Activated T-helper 9 cell treated with anti-CD3 and anti-CD28 coated beads, Interleukin-2, amount 50 U/mL, for 16 hours (primary cell): ENCODE measurements at places on chromosomes 4 and X.

DNA sequence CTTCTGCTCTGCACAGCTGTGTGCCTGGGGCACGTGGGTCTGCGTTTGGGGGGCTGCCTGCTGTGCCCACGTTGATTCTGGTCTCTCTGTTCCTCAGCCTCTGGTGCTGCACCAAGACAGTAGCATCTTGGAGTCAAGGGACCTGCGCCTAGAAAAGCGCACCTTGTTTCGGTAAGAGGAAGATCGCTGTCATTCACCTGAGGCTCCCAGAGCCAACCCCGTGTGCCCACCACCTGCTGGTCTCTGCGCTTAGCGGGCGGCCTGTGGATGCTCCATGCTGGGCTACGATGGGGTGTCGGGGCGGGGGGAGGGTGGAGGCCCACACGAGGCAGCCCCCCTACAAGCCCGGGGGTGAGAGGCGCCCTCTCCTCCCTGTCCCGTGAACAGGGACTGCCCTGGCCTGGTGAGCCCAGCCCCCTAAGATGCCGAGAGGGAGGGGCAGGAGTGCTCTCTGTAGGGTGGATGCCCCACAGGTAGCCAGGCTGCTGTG lies 18.9 kb upstream of the HGFAC start:
- DNase-seq: no peak

DNA sequence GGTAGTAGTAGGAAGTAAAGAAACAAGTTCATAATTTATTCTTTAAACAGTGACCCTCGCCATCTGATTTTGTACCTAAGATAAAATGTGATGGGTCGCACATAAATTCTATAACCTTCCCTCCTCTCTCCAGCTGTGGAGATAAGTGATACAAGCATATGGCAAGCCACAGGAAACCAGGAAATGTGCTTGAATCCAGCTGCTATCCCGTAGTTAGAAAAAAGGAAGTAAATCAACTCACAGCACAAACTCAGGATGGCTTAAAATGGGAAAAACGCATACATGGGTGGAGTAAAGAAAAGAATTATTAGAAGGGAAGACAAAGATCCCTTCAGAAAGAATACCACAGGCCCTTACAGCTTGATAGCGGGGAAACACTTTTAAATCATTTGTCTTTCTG lies 78.2 kb downstream of the ZNF827 start:
- DNase-seq: no peak

DNA sequence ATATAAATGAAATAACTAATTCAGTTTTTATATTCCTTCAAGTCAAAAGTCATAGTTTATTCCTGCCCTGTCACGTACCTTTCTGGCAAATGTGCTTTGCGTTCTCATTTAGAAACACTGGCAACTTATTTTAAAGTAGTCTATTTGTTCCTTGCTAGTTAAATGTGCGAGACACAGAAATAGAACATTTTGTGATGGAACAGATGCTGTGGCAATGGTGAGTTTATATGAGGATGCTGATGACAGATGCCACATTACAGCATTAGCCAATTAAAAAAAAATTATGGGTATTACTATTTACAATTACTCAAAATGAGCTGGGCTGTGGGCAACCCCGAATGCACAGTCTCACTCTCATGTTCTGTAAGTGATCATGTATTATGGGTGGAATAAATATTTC lies 26.1 kb upstream of the EPHA5 start:
- DNase-seq: no peak

DNA sequence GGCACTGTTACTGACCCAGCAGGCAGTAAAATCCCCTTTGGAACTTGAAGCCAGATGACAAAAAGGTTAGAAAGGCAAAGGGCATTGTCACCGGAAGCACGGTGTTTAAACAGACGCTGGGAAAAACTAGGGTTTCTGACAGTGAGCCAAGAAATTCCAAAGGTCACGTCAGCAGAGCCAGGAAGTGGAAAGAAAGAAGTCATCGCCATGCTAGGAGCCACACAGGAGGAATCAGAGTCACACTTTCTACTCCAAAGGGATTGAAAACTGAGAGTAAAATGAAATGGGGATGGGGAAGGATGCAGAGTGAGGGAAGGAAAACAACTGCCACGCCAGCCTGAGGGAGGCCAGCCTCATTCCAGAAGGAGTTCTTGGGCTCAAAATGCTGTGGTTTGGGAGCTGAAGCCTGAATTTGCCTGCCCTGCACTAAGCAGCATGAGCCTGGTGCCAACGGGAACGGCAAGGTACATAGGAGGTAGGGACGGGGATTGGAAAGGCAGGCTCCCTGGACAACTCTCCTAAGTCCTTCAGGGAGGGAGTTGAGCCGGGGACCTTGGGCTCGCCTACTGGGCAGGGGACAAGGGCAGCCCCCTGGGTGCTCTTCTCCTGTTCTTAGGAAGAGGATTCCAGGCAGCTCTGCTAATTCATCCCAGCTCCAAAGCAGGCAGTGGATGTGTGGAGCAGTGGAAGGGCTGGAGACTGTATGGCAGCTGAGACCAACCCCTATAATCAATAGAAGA lies 66.8 kb downstream of the SOWAHB start:
- no peak for DNase-seq

DNA sequence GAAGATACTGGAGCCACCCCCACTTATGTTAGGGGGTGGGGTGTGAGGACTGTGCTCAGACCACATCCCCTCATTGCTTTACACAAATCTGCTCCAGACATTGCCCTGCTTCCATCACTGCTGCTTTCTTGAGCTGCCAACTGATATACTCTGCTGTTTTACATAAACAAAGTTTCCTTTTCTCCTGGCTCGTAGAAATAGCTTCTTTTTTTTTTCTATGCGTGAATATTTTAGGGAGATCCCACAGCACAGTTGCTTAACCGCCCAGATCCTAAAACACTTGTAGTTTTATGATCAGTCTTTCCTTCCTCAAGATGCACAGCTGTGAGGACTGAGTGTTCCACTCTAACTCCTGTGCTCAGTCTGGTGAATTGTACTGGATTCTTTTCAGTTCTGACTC lies 768.4 kb downstream of the PCDH18 start:
- no peak for DNase-seq

DNA sequence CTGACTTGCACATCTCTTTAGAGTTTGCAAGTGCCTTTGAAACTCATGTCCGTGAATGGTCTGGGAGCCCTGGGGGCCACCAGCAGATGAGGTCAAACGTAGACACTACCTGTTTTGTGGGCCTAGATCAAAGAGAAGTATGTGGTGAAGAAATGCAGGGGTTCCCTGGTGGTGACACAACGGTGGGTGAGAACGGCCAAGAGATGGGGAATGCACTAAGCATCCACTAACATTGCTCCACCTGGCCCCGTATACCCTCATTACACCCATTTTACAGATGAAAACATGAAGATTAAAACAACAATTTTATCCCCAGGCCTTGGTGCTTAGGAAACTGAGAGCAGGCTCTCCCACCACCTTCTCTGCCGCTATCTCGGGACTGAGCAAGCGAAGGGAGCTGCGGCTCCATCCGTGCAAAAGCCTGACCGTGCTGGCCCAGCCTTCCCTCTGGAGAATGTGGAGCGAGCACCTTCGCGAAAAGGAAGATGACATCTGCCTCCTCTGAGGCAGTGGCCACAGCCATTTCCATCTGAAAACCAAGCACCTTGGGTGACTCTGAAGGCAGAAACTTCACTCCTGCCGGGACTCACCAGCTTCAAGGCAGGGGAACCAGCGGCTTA lies 91.9 kb downstream of the EVC2 start:
- DNase-seq: no peak

DNA sequence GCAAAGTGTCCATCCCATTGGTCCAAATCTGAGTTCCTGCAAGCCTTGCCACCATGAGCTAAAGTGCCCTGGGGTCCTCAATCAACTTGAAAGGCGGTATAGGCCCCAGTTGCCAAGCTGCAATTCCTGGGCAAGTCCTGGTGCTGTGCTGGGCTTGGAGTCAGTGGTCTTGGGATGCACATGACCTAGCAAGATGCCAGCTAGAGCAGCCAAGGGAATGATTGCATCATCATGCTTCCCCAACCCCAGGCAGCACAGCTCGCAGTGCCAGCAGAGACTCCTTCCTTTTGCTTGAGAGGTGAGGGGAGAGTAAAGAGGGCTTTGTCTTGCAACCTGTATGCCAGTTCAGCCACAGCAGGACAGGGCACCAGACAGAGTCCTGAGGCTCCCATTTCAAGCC lies 50.5 kb downstream of the KCNIP4 start:
- no peak for DNase-seq

- DNase-seq: no peak
Observed at GRCh38 chr4:86036736-86037135, 323.1 kb downstream of the MAPK10 start.

DNA sequence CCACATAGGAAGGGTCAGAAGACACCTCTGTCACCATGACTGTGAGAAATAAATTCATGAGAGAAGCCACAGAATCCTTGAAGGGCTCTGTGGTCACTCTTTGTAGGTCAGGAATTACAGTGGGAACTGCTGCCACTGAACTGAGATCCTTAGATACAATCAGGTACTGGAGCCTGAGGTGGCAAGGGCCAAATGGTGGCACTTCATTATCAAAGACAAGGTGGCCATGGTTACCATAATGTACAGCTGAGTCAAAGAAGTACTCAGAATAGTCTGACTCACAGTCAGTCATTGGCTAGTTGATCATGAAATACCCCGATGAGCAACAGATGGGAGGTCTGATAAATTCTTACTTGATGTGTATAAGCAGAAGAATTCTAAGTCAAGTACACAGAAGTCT lies 131.9 kb downstream of the RTL3 start:
- DNase-seq: no peak

GRCh38 chr4:80711956-80712355 lies 318.6 kb upstream of the BMP3 start:
- DNase-seq: no peak

DNA sequence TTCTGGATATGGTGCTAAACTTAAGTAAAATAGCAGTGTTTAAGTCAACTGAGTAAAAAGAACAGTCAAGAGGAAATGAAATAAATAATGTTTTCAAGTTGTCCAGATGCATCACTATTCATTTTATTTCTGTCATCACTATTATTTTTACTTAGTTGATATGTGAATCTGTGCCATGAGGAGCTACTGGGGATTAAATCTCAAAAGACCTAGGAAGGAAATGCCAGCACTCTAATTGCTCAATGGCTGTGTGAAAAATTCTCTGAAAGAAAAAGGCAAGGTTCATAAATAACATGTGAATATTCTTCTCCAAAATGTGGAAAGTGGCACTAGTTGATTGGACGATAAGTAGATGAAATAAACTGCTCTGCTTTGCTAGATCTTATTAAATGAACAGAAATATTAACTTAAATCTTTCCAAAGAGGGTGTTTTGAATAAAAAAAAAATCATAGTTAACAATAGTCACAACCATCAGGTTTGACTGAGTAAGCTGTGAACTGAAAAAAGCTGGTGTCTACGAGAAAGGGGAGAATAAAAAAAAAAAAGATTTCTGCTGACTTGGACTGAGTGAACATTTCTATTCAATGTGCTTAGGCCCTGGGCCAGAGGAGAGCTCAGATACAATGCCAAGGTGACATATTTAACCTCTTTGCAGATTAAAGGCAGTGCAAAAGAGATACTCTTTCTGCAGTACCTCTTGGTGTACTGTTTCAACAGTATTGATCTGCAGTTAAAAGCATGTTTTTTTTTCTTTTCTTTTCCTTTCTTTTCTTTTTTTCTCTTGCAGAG lies 1.6 kb downstream of the SPARCL1 start:
- no peak for DNase-seq

DNA sequence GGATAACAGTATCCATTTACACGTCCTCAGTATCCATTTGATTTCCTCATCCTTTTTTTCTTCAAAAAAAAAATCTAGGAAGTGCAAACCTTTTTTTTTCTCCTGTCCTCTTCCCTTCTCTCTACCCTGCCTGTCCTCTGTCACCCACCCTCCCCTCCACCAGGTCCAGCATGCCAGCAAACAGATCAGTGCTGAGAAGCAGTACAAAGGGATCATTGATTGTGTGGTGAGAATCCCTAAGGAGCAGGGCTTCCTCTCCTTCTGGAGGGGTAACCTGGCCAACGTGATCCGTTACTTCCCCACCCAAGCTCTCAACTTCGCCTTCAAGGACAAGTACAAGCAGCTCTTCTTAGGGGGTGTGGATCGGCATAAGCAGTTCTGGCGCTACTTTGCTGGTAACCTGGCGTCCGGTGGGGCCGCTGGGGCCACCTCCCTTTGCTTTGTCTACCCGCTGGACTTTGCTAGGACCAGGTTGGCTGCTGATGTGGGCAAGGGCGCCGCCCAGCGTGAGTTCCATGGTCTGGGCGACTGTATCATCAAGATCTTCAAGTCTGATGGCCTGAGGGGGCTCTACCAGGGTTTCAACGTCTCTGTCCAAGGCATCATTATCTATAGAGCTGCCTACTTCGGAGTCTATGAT lies 1.7 kb downstream of the SLC25A4 start:
- DNase-seq: no peak

- DNase-seq: no peak
Observed at GRCh38 chr4:110415478-110415877, 60.5 kb upstream of the ENPEP start.

- DNase-seq: no peak
Observed at GRCh38 chr4:97027728-97028410, 1115.4 kb downstream of the STPG2 start.

DNA sequence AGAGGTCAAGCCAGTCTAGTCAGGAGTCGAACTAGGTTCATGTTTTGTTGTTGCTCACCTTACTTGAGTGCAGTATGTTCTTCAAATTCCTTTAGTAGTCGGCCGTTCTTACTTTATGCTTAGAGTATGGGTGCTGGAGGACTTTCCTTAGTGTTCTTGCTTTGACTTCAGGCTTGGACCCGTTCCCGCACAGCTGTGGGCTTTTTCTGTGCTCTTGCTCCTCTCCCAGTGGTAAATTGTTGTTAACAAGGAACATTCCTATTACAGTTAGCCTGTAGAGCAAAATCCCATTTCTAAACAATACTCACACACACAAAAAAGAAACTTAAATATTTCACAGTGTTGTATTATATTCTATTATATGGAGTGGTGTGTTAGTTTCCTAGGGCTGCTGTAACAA lies 113.5 kb downstream of the RAP1GDS1 start:
- no peak for DNase-seq

- DNase-seq: no peak
Observed at GRCh38 chr4:153676486-153676885, 7.6 kb upstream of the TLR2 start.

GRCh38 chrX:107662824-107663223 lies 34.5 kb downstream of the PRPS1 start:
- DNase-seq: no peak

- no peak for DNase-seq
Observed at GRCh38 chr4:76058888-76059426, 15.6 kb upstream of the ART3 start.

GRCh38 chr4:128630871-128631270 lies 178.6 kb upstream of the JADE1 start:
- no peak for DNase-seq

- no peak for DNase-seq
Observed at GRCh38 chr4:124711471-124712371, 811 bp downstream of the ANKRD50 start.

DNA sequence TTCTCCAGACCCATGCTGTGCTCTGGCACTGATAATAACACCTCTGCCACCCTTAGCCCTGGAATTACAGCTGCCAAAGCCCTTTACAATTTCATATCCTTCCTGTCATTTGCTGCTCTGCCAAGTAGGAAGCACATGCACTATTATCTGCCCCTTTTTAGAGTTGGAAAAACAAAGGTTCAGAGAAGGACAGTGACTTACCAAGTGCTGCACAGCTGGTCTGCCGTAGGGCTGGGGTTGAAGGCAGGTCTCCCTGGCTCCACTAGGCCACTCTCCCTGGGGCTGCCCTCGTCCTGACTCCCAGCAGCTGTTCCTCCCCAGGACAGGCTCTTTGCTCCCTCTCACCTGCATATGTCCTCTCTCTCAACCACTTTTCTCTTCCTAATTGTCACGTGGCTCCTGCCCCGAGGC lies 73.4 kb downstream of the ANAPC4 start:
- DNase-seq: no peak

- DNase-seq: no peak
Observed at GRCh38 chr4:123283371-123283895, 113.2 kb upstream of the SPRY1 start.

GRCh38 chrX:8310409-8310808 lies 139.3 kb upstream of the VCX2 start:
- no peak for DNase-seq
